Cortex of kidney (tissue), 1 donor: ENCODE measurements at places on chromosomes 12 and 14.

DNA sequence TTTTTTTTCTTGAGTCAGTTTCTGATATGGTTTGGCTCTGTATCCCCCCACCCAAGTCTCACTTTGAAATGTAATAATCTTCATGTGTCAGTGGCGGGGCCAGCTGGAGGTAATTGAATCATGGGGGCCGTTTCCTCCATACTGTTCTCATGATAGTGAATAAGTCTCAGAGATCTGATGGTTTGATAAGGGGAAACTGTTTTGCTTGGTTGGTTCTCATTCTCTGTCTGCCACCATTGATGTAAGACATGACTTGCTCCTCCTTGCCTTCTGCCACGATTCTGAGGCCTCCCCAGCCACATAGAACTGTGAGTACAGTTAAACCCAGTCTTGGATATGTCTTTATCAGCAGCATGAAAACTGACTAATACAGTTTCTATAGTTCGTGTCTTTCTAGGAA is 42.9 kb downstream of the WNK1 start:
- no peak for DNase-seq

GRCh38 chr12:93484315-93484981 is 17.1 kb downstream of the MRPL42 start:
- DNase-seq: no peak

- no peak for DNase-seq
Observed at GRCh38 chr12:16611146-16611545, 5.2 kb upstream of the LMO3 start.

- no peak for DNase-seq
Observed at GRCh38 chr12:3445119-3445978, 45.7 kb upstream of the PRMT8 start.

DNA sequence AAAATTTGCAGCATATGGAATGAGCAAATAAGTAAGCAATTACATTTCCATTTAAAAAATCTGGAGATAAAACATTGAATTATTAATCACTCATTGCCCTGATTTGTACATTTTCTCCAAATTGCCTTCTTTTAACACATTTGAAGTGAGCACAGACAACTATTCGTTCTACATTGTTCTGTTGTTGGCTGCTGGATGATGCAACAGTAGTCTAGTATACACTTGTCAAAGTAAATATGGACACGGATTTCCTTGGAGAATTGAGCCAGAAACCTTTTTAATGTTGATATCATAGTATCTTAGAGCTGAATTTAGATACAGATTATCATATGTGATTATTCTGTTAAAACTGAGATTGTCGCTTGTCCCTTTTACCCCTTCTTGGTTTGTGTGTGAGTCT is 188.2 kb downstream of the FUT8 start:
- DNase-seq: no peak

GRCh38 chr12:67067453-67068203 is 201.5 kb upstream of the CAND1 start:
- DNase-seq: no peak

GRCh38 chr12:122843455-122843854 is 8.2 kb downstream of the HIP1R start:
- DNase-seq: no peak

- no peak for DNase-seq
Observed at GRCh38 chr12:65494537-65494936, 216.1 kb downstream of the MSRB3 start.

GRCh38 chr12:105977236-105977635 is 161.5 kb downstream of the NUAK1 start:
- no peak for DNase-seq

DNA sequence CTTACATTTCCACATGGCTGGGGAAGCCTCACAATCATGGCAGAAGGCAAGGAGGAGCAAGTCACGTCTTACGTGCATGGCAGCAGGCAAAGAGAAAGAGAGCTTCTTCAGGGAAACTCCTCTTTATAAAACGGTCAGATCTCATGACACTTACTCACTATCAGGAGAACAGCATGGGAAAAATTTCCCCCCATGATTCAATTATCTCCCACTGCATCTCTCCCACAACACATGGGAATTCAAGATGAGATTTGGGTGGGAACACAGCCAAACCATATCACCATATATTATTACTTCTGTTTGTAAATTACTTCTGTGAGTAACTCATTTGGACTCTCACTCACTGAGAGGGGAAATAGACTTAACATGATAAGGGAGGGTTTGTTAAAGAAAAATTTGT is 1496.8 kb upstream of the TMEM132C start:
- no peak for DNase-seq

DNA sequence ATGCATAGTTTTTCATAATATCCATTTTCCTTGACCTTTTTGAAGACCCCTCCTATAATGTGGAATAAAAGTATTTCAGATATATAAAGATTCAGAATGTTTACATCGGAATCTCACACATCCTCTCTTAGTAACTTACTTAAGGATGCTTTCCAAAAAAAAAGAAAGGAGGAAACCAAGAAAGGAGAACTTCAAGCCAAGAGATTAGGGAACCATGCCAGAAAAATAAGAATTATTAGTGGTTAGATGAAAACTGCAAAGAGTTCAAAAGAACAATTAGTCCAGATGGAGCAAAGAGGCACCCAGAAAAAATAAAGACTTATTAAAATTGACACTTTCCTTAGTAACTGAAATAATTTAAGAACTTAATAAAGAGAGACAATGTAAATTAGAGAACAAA is 179.2 kb downstream of the DUSP6 start:
- DNase-seq: no peak

GRCh38 chr14:56798447-56799342 is 11.6 kb downstream of the OTX2 start:
- no peak for DNase-seq

DNA sequence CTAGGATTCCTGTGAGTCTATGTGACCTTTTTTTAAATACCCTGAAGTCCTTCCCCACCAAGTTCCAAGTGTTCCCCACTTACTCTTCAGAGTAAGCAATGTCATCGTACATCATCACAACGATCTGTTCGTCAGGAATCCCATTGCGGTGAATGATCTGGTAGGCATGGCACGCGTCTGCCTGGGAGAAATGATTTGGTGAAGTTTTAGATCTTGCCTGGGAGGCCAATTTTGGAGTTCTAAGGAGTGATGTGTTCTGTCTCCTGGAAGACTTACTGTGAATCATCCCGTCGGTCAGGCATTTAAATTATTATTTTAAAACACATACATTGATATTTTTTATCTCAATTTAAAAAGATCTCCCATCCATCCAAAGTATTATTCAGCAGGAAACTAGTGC is 29.8 kb downstream of the LGMN start:
- DNase-seq: no peak

GRCh38 chr12:53328043-53328435 is 6.6 kb upstream of the AAAS start:
- DNase-seq: no peak

DNA sequence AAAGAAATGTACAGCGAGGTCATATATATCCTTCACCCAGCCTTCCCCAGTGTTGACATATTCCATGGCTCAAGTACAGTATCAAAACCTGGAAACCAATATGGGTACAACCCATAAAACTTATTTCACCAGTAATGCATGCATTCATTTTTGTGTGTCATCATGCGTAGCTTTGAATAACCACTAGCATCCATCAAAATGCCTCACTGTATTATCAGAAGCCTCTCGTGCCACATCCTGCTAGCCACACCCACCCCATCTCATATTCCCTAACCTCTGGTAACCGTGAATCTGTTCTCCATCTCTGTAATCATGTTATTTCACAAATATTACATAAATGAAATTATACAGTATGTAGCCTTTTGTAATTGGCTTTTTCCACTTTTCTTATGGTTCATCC is 314.3 kb downstream of the RAD51B start:
- no peak for DNase-seq

DNA sequence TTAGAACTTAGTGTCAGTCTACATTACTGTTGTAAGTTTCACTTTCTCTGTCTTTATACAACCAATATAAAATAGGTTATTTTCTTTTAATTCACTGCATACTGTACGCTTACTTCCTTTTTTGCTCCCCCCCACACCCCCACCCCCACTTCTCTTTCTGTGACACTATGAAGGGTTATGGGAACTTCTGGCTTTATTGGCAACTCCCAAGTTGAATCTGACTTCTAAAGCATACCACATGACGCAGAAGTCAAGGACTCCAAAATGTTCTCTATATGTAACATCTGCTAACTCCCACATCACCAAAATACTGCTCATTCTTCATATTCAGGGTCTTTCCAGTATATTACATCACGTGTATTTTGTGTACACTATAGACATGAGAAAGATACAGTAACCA is 81.2 kb upstream of the ATXN7L3B start:
- no peak for DNase-seq

DNA sequence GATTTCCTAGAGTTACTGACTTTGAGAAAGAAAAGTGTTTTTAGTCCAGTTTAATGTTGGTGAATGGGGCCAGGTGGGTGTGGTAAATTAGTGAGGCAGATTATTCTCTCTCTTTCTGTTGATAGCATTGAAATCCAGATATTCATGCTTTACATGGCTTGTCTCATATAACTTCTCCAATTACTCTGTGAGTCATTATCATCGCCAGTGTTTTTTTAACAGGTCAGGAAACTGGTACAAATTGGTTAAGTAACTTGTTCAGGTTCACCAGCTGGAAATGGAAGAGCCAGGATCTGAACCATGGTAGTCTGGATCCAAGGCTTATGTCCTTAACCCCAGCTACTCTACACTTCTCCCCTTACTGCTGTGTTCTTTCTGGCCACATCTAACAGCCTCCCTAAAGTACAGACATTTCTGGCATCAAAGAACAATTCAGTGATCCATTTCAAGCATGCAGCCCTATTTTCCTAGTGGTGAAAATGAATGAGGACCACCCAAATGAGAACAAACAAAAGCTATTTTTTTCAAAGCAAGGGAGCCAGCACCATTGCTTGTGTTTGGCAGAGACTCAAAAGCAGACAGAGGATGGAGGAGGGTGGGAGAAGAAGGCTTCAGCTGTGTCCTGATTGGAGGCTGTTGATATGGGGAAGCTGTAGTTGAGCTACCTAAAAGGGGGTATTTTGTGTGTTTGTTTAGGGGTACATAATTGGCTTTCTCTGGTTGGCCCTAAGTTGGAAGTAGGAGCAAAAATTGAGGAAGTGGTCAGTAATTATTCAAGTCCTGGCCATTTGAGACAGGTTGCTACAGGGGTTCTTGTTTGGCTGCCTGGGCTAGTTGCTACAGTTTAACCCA is 1.7 kb downstream of the IRAK3 start:
- no peak for DNase-seq
